ENCODE measurements at places on chromosomes 16 and 17. TPM values are rescaled to one million over a fixed set of nuclear protein-coding genes. Genes with fewer than 3 reads are reported as not detected.

The ASPSCR1 gene
- total RNA-seq, result 30.3 TPM

The CLEC19A gene
- not detected for total RNA-seq

The CTRL gene
- 0.90 TPM for total RNA-seq

The TBC1D3G gene
- not detected for total RNA-seq

The HBQ1 gene
- not detected for total RNA-seq

The WSB1 gene
- 355 TPM for total RNA-seq

The BAIAP3 gene
- 1.2 TPM for total RNA-seq

The ABCA10 gene
- total RNA-seq, result 137 TPM

The MFSD11 gene
- 38.2 TPM for total RNA-seq

The GAN gene
- 11.5 TPM for total RNA-seq

The PIRT gene
- total RNA-seq, result not detected

The CD300LB gene
- 1.3 TPM for total RNA-seq

The LDHD gene
- 5.5 TPM for total RNA-seq

The PRCD gene
- total RNA-seq, result 8.6 TPM

The CACNG5 gene
- not detected for total RNA-seq

The IRX5 gene
- total RNA-seq, result 0.91 TPM

The CHST5 gene
- total RNA-seq, result not detected

The CSH2 gene
- not detected for total RNA-seq

The CA4 gene
- total RNA-seq, result 6.5 TPM

The DEXI gene
- total RNA-seq, result 41.4 TPM

The STH gene
- not detected for total RNA-seq

The ZNF469 gene
- total RNA-seq, result 1.9 TPM

The DNAI2 gene
- total RNA-seq, result not detected

The TRPV3 gene
- total RNA-seq, result 2.0 TPM

The EPOP gene
- total RNA-seq, result 1.3 TPM

The WNT9B gene
- total RNA-seq, result 0.57 TPM

The CD300A gene
- total RNA-seq, result 10.3 TPM

The EFNB3 gene
- 0.19 TPM for total RNA-seq

The MYH2 gene
- not detected for total RNA-seq

The CD300LG gene
- total RNA-seq, result 9.4 TPM

The NPW gene
- total RNA-seq, result not detected

The PERCC1 gene
- not detected for total RNA-seq

The HAP1 gene
- total RNA-seq, result 0.06 TPM

The TIMP2 gene
- 657 TPM for total RNA-seq

The HP gene
- 83.0 TPM for total RNA-seq

The TCAP gene
- total RNA-seq, result 3.1 TPM

The HOXB5 gene
- 1.4 TPM for total RNA-seq

The FBRS gene
- total RNA-seq, result 52.7 TPM

The ACAP1 gene
- total RNA-seq, result 18.6 TPM

The CACNG4 gene
- total RNA-seq, result not detected

The TPSAB1 gene
- total RNA-seq, result 12.2 TPM

The CLDN7 gene
- 9.9 TPM for total RNA-seq

The ABCA6 gene
- total RNA-seq, result 31.6 TPM

The ACSM3 gene
- 2.2 TPM for total RNA-seq

The METRNL gene
- 176 TPM for total RNA-seq

The KRTAP4-12 gene
- total RNA-seq, result not detected

The CDH15 gene
- total RNA-seq, result not detected

The CES5A gene
- not detected for total RNA-seq

The ZNF646 gene
- total RNA-seq, result 12.6 TPM

The MTMR4 gene
- total RNA-seq, result 38.7 TPM

The YBX2 gene
- 0.10 TPM for total RNA-seq

The ABI3 gene
- 12.3 TPM for total RNA-seq

The ZG16 gene
- total RNA-seq, result 0.12 TPM

Measured in aorta (tissue), 5 donors.